Testis (tissue), 5 donors: ENCODE measurements at places on chromosomes 7 and 10. TPM values are rescaled to one million over a fixed set of nuclear protein-coding genes. Genes with fewer than 3 reads are reported as not detected.

DNA sequence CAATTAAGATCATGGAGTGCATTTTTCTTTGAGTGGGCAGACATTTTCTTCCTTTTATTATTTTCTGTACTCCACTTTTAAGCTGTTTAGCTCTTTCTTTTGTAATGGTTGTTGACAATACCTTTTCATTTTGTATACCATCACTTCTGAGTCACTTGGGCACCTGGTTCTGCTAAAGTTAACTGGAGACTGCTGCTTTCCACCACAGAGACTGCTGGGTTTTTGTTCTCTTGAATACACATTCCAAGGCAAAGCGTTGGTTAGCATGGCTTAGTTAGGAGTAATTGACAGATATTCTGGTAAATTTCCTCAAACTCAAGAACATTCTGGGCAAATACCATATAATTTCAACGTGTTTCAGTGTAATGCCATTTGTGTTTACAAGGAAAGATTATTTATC lies 541.9 kb upstream of the CELF2 start:
- no peak for DNase-seq

Gene SFRP5
- 1.2 TPM for polyA plus RNA-seq

Gene UCMA
- not detected for polyA plus RNA-seq

Gene ZP3
- polyA plus RNA-seq, result 2.0 TPM

GRCh38 chr10:124496150-124496549 lies 34.5 kb downstream of the LHPP start:
- DNase-seq, result no peak

Gene WEE2
- 0.20 TPM for polyA plus RNA-seq

DNA sequence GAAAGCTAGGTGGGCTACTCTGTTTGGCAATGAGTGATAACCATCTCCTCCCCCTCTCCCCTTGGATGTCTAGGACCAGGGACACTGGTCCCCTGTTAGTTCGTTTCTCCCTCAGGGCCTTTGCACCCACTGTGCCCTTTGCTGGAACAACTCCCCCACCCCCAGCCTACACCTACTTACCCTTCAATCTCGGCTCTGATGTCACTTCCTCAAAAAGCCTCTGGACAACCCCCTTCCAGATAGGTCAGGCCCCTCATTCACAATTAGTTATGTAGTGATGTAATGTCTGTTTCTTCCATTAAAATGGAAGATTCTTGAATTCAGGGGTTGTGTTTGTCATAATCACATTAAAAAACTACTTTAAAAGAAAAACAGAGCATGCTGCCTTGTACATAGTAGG lies 152.9 kb downstream of the SNX10 start:
- no peak for DNase-seq

GRCh38 chr10:26799342-26799741 lies 61.4 kb downstream of the ABI1 start:
- DNase-seq, result no peak

- no peak for DNase-seq
Measured at GRCh38 chr10:132570771-132571649, 33.4 kb downstream of the INPP5A start.
